ENCODE measurements at places on chromosomes 4 and X.

GRCh38 chr4:7009564-7009963 lies 33.6 kb upstream of the TADA2B start:
- no peak for DNase-seq

DNA sequence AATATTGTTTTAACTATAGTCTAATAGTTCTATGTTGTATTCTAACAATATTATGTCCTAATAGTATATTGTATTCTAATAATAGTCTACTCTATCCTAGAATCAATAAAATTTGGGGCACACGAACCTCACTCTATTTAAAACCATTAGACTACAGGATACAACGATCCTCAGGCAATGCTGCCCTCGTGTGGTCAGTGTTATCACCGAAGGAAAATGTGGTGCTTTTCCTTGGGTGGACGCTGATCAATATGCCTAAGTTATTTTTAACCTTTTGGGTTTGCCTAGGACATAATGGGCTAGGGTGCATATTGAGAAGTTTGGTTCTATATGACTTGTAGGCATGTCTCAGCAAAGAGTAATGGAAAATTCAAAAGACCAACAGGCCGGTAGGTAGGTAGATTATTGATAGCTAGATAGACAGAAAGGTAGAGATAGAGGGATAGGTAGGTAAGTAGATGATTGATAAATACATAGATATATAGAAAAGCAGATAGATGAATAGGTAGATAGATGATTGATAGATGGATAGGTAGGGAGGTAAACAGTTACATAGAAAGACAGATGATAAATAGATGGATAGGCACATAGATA lies 75.1 kb downstream of the PRKX start:
- peak; percentile 6 for DNase-seq

DNA sequence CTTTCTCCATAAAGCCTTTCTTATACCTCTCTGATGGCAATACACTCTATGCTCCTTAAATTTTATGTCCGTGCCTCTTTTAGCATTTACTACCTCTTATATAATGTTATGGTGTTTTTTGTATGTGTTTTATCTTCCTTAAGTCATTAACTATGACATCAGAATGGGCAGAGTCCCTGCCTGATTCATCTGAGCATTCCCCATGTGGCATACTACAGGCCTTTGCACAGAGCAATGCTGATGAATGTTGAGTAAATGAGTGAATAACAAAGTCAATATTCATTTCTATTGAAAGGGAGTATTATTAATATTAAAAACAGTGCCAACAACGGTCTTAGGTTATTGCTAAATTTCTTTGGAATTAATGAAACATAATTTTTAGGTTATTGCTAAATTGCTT lies 18.8 kb upstream of the RPS6KA3 start:
- DNase-seq, result no peak

- DNase-seq, result no peak
Measured at GRCh38 chr4:133440404-133440803, 291.3 kb downstream of the PCDH10 start.

- DNase-seq, result no peak
Measured at GRCh38 chrX:72713130-72713529, 976 bp downstream of the PHKA1 start.

GRCh38 chr4:1717129-1718094 lies 3.7 kb downstream of the TMEM129 start:
- no peak for DNase-seq

DNA sequence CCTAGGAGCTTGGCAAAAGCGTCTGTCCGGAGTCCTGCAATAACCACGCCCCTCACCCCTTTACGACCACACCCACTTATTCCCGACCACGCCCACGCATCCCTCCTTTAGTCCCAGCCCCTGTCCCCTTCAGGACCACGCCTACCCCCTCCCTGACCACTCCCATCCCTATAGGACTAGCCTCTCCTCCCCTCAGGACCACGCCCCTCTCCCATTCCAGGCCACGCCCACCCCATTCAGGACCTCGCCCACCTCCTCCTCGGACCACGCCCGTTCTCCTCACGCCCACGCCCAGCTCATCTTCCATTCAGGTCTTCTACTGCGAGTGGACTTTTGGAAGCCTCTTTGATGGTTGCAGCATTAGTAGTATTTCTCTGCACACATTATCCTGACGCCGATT lies 131.2 kb upstream of the STX18 start:
- no peak for DNase-seq

DNA sequence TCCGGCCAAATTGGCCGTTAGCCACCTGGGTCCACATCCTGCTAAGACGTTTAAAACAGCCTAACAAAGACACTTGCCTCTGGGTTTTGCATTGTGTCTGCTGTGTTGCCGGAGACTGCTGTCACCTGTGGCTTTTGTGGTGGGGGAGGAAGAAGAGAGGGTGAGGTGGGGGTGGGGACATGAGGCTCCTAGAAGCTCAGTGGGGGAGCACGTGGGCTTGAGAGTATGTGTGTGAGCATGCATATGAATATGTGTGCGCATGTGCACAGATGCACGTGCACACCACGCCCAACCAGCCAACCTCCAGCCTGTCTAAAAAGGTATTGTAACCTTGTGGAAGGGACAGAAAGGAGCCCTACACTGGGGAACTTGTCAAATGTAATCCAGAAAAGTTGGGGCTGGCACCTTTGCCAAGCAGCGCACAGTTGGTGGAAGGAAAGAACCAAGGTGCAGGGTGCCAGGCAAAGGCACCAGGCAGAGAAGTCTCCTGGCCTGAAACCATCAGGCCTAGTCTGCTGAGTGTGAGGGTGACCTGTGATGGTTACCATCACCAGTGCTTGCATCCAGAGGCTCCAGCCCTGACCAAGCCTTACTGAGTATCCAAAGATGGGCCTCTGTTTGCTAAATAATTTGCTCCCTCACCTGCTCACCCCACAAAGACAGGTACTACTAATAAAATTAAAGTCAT lies 10.1 kb upstream of the SASH3 start:
- no peak for DNase-seq

All from stimulated activated CD4-positive, alpha-beta T cell treated with anti-CD3 and anti-CD28 coated beads, Interleukin-12 subunit alpha, Interleukin-12 subunit beta, amount 100 ng/mL, for 24 hours (primary cell).